ENCODE measurements at places on chromosomes 2 and 18. TPM values are rescaled to one million over a fixed set of nuclear protein-coding genes. Genes with fewer than 3 reads are reported as not detected.

The RGPD4 gene
- not detected for total RNA-seq

DNA sequence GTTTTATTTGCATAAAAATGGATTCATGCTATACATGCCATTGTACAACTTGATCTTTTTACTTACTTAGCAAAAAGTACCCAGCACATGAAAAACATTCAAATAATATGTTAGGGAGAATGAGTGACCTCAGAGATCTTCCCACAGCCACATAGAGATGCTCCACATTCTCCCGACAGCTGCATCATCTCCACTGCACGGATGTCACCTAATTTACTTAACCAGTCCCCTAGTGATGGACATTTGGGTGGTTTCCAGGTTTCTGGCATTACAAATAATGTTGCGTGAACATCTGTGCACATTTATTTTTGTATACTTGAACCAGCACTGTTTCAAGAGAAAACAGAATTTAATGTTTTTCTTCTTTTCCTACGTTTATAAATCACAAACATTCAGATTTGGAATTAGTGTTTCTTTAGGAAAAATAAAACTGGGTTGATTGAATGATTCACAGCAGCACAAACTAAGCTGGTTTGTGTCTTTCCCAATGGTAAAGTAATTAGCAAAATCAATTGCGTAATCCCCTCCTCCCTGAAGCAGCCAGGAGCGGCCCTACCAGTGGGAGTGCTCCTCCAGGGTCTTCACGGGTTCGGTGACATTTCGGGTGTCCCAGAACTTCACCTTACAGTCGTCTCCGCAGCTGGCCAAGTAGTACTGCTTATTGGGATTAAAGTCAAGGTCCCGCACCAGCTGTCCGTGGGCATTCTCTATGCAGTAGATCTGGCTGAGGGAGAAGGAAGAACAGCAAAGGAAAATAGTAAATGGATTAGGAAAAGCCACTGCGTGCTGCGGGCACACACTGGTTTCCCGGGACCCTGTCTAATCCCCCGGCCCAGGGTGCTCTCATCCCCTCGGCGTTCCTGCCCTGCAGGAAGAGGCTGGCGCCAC lies 183.9 kb downstream of the EIPR1 start:
- no peak for DNase-seq

The EIF4E2 gene
- total RNA-seq: 55.1 TPM

The CTLA4 gene
- total RNA-seq: not detected

The CD28 gene
- not detected for total RNA-seq

The SLC11A1 gene
- total RNA-seq: 0.17 TPM

The CRACDL gene
- 0.40 TPM for total RNA-seq

The EHBP1 gene
- total RNA-seq: 25.7 TPM

The COL4A4 gene
- 0.55 TPM for total RNA-seq

GRCh38 chr18:37430357-37431076 lies 135.1 kb downstream of the CELF4 start:
- DNase-seq: no peak

The DQX1 gene
- 0.63 TPM for total RNA-seq

DNA sequence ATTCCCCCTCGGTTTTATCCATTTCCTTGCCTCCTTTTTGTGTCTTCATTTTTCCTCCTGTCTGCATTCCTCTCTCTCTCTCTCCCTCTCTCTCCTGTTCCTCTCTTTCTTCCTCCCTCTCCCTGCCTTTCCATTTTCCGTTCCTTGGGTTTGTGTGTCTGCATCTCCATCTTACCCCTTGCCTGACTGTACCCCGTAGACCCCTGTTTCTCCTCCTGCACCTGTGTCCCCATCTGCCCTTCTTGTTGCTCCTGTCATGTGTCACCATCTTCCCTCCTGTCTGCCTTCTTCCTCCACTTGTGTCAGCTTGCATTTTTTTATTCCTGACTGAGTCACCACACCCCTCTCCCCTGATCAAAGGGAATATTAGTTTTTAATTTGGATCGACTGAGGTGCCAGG lies 1.8 kb downstream of the CDK5R2 start:
- DNase-seq: no peak

DNA sequence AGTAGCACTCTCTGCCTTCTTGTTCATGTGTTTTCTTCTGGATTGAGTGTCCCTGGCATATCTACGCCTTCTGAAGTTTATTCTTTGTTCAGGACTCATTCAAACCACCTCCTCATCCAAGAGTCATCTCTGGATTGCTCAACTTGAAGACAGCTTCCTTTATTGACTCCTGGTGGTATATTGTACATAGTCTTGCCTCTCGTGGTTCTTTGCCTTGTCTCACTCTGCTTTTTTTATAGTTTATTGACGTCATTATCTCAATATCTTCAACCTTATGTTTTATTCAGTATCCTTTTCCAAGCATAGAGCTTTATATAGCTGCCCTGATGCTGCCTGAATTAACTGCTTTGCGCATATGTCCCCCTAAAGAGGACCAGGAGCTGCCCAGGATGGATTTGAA lies 161.7 kb downstream of the INSIG2 start:
- peak; percentile 80 for DNase-seq

The SLC39A6 gene
- 18.3 TPM for total RNA-seq

The REG3A gene
- total RNA-seq: not detected

DNA sequence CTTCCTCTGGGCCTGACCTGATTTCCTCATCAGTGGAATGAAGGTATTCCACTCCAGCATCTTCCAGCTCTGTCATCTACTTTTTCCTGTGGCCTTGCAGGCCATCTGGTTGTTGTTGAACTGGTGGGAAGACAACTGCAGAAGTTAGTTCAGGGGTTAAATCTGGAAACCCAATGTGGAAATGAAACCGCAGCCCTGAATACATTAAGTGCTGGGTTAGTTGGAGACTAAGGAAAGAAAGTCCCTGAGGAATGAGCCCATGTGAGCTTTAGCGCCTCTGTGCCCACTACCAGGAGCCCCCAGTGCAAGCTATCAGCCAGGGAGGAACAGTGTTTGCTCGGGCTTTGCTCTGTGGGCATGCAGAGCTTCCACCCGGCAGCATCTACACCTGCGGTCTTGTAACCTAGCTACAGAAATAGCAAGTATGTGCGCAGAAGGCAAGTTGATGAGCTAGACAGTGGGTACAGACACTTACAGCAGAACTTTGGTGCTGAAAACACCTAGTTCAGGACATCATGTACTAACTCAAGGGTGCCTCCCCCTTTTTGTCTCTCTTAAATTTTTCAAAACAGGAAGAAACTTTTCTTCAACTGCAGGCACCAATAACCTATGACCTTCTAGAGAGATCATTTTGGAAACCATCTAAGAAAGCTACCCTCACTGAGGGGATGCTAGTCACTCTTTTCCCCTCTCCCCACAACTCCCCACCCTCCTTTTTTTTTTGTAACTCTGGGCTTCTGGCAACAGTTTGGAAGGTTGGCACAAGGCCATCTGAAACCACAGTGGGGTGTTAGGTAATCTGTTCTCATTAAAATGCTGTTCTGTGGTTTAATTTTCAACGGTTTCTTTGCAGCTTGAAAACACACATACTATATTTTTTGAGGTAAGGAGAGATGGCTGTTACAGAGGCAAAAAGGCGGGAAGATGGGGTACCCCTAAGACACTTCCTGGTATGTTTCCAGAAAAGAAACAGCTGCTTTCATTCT lies 18.3 kb upstream of the CXCR4 start:
- no peak for DNase-seq

DNA sequence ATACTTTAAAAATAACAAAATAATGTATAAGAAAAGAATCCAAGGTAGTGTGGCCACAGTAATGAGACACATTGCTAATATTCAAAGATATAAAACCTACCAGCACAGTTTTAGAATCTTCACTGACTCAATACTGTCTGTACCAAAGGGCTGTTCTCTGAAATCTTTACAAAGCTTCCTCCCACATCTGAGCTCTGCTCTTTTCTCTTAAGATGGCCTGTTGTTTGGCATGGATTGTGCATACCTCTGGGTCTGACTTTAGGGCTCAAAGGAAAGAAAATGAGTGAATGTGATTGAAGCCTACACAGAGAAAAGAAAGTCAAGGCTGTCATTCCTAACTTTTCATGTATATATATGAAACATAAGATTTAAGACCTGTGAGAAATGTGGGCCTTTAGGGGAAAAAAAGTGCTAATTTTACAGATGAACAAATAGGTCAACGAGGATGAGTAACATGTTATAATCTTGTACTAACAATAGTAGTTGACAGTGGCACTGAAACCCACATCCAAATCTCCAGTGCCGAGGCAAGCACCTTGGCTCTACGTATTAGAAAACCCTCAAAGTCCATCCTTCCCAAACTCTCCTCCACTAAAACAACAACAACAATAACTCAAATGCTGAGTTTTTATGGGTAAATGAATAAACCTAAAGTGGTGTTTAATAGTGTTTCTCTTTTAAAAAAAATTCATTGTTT lies 114.2 kb downstream of the ZNF521 start:
- DNase-seq: no peak

The FAM228A gene
- not detected for total RNA-seq

The PRSS56 gene
- total RNA-seq: not detected

- DNase-seq: no peak
These were observed 81.0 kb upstream of the PPM1B start for GRCh38 chr2:44087714-44088092.

- DNase-seq: no peak
These were observed 1025.6 kb upstream of the PIK3C3 start for GRCh38 chr18:40929399-40929798.

GRCh38 chr2:54559006-54559445 lies 102.9 kb downstream of the SPTBN1 start:
- no peak for DNase-seq

The ZAP70 gene
- not detected for total RNA-seq

DNA sequence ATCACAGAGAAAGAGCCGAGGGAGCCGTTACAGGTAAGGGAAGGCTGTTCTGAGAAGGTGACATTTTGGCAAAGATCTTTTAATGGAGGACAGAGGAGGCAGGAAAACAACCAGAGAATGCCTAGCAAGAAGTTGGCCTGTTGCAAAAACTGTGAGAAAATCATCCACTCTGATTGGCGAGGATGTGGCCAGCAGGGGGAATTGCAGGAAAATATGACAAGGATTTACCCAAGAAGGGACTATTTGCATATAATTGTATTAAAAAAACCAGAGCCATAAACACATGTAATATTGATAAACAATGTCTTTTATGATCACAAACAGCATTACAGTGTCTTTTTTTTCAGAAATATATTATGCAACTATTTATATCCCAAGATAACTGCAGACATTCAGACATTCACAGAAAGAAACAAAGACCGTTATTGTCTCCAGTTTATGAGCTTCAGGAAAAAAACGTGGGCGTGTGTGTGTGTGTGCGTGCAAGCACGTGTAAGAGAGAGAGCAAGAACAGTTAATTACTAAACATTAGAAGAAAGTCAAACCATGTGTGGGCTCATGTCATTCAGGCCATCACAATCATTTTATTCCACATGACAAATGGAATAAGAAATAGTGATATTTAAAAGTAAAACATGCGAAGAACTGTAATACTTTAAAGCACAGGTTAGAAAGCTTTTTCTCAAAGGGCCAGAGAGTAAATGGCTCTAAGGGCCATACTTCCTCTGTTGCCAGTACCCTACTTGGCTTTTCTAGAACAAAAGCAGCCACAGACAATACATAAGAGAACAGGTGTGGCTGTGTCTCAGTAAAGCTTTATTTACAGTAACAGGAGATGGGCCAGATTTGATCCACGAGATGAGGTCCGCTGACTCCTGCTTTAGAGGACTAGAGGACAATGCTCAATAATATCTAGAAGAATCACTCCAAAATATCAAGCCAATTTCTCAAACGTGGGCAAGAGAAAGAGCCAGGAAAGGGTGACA lies 324.1 kb downstream of the DLGAP1 start:
- no peak for DNase-seq

The KCNG2 gene
- total RNA-seq: not detected

The ESPNL gene
- not detected for total RNA-seq

The CCBE1 gene
- total RNA-seq: 13.9 TPM

Measured in PC-3 (cell line).